ENCODE measurements at places on chromosomes 1 and 21.

DNA sequence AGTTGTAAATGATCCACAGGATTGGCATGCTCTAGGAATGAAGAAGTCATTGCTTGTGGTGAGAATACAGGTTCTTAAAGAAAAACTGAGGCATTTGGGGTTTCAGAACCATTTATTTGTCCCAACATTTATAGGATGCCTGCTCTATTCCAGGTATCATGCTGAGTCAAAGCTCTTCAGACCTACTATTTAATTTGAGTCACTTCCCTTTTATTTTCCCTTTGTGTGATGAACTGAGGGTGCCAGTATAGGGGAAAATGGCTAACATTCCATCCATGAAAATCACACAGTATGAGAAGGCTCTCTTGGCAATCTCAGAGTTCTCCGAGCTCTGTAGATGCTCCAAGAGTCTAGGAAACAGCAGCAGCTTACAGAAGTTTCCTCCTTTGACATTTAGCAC is 110.4 kb downstream of the RNF220 start:
- no peak for DNase-seq

GRCh38 chr1:47180603-47181094 is 9.2 kb downstream of the PDZK1IP1 start:
- no peak for DNase-seq

DNA sequence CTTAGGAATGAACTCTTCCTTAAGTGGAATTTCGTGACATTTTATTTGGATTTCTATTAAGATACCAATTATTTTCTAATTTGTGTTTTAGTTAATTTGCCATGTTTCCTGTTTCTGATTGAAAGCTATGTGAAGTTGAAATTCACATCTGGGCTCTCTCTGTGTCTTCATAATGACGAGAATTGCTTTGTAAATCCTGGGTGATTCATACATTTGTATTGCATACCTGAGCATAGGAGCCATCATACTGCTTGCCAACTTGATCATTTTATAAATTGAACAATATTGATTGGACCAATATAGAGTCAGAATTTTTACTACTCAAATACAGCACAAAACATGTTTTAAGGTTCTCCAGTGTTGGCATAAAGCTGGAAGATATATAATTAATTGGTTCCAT is 817.9 kb downstream of the BRINP3 start:
- DNase-seq, result no peak

DNA sequence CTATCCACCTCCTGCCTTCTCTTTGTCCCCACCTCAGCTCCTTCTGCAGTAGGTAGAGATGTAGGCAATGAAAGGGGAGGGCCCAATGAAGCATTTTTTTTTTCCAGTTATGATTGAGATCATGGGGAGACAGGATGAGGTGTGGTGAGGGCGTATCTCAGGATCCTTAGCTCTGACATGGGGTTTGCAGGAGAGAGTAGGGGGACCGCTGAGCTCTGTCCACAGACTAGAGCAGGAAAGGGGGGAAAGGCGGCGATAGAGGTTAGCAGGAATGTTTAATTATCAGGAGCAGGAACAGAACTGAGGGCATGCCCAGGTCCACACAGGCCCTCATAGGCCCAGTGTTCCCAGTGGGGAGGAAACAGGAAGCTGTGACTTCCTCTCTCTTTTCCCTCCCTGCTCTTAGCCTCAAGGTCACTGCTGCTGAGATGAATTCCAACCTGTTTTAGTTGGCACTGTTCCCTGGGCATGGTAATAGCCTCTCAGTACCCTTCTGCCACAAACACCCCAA is 901 bp upstream of the RXFP4 start:
- DNase-seq, result no peak

DNA sequence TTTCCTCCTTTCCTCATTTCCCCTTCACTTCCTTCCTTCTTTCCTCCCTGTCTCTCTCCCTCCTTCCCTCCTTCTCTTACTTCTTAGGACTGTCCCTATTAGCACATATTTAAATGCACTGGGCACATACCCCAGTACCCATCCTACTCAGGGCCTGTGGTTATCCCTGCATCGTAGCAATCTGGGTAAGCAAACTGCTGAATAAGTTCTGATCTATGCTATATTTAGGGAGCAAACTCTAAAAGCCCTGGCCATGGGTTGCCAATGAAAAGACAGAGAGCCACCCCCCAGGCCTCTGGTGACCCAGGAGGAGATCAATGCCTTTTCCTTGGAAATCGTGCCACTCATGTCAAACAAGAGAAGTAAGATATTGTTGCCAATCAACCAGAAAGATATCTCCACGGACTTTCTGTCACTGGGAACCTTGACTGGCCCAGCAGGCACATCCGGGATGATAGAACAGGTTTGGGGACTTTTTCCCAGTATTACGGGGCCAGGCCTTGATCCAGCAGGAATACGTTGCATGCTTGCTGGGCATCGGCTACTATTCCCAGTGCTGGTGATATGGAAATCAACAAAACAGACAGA is 5.4 kb downstream of the FAM3B start:
- no peak for DNase-seq

DNA sequence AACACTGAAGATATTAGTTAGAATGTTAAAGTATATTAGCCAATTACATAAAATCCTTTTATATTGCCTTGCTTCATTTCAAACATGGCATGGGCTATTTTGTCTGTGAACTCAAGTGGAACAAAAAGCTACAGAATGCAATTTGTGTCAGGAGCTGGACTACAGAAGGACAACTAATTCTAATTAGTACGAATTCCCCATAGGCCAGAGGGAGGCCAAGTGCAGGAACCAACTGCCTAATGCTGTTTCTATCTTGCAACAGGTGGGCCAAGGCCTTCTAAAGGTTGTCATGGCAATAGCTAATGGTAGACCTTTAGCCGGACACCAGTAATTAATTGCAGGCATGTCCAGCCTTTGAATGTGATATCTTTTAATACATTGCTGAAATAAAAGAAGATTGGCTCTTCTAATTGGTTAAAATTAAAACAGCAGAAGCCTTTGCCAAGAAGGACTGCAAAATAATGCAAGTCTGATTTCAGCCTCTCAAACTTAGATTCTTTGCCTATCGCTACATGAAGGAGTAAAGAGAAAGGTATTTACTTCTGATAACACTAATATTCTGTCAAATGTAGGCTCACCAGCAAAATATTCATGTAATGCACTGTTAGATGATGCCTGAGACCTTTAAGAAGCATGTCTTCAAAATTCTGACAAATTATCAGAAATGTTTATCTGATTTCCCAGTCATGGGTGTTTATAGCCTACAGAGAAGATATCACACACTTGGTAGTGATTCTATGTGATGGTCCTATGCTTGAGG is 232.1 kb downstream of the LMO4 start:
- DNase-seq, result no peak

GRCh38 chr1:191993549-191993948 is 164.7 kb upstream of the RGS18 start:
- DNase-seq, result no peak

DNA sequence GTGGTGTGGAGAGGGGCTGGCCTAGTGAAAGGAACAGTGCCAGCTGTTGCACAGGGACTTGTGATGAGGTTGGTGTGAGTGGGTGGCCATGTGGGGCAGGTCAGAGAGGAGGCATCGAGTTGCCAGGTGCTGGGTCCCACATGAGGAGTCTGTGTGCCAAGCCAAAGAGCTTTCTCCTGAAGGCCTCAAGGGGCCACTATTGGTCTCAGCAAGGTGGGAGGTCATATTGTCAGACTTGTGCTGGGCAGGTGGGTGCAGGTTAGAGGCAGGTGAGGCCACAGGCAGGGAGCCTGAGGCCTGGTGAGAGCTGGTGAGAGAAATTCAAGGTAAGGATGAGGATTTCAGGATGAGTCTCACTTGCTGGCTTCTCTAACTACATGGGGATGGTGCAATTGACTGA is 256.8 kb downstream of the DISC1 start:
- no peak for DNase-seq

DNA sequence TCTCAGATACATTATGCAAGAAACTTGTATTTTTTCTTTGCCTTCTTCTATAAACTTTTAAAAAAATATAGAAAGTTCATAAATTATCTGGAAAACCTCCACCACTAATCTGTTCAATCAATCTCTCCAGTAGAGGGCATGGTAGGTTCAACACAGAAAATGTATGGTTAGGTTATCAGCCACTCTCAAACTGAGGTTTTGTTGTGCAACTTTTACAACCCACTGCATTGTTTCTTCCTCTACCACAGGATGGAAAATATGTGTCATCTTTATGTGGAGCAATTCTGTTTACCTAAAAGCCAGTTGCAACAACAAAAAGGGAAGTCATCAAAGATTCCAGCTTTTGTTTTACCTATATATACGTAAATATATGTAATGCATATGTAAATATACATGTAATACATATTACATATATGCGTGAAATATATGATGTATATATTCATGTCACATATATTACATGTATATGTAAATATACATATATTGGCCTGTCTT is 3.0 kb upstream of the RGS2 start:
- DNase-seq, result no peak

DNA sequence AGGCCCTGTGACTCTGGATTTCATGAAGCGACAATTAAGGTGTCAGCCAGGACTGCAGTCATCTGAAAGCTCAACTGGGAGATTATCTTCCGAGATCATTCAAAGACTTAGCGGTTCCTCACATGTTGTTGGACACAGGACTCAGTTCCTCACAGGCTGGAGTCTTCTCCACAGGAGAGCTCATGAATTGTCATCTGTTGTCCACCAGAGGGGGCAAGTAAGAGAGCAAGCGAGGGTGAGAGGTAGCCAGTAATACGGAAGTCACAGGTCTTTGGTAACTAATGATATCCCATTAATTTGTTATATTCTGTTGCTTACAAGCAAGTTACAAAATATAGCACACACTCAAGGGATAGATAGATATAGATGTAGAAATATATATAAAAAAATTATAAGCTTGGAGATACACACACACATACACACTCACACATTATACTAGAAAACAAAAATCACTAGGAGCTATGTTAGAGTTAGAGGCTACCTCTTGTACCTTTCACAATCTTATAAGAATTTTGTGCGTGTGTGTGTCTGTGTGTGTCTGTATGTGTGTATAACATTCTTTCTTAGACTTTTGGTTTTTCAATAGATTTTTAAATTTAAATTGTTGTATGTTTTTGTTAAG is 1695.3 kb downstream of the BRINP3 start:
- no peak for DNase-seq

GRCh38 chr1:43754892-43755291 is 47.6 kb downstream of the ST3GAL3 start:
- DNase-seq, result no peak

DNA sequence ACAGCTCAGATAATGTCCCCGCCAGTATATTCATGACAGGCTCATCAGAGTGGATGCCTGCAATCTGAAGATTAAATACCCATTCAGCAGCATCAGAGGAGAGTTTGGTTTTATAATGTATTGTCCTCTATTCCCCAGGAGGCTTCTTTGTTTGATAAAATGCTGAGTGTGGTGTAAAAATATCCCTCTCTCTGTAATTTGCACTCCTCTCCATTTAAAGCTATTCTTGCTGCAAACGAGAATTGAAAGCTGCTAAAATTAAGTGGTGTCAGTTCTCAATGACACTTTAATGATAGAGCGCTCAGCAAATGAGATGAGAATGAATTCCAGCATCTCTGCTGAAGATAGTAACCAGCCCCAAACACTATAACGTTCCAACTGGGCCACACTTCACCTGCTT is 205.7 kb upstream of the RRP15 start:
- no peak for DNase-seq

GRCh38 chr1:107464827-107465226 is 324.0 kb downstream of the NTNG1 start:
- DNase-seq, result no peak

GRCh38 chr1:193451001-193451400 is 264.6 kb upstream of the B3GALT2 start:
- no peak for DNase-seq

DNA sequence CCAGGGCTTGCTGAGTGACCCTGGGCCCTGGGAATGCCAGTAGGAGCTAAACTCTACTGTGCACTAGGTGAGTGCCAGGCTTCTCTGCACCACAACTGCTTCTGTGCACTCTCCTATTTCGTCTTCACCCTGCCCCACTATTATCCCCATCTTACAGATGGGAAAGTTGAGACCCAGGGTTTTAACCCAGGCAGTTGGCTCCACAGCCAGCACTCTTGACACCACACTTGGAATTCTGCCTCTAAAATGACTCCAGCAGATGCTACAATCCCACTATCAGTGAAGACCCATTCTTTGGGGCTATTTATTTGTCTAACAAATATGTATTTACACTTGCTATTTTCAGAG is 56.1 kb downstream of the FOXO6 start:
- no peak for DNase-seq

- no peak for DNase-seq
Measured at GRCh38 chr1:180962178-180962577, 49.5 kb downstream of the KIAA1614 start.

- no peak for DNase-seq
Measured at GRCh38 chr21:25373126-25374082, 233.9 kb downstream of the MRPL39 start.

DNA sequence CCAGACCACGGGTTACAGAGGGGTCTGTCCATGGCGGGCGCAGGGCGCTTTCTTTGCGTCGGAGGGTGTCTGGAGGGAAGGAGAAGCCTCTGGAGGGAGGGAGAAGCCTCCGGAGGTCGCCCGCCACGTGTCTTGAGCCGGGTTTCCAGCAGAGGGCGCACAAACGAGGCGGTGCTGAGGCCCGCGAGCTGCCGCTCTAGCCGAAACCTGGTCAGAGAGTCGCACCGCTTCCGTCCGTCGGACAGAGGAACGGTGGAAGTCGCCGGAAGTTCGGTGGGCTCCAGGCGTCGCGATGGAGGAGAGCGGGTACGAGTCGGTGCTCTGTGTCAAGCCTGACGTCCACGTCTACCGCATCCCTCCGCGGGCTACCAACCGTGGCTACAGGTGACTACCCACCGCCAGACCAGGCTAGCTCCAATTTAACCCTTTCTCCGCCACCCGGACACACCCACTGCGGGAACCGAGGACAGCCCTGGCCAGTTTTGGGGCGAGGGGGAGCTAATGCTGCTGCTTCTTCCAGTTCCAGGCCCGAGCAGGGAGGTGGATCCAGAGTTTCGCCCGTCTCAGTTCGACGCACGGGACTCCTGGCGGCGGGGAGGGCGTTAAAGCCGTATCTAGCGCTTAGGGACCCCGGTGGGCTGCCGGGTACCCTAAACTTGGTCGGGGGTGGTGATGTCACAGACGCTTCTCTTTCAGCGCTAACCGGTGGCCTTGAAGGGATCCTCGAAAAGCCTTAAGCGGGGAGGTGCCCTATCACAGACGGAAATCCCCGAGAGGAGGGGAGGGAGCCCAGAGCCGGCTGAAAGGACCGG is at the start of gene NECAP2:
Gene NECAP2 (plus strand): TSS at position 255 of the 812 bp plus-strand sequence. CDS start 38 bp downstream, at position 293.
- DNase-seq, result peak; percentile 96
